ENCODE measurements at places on chromosomes 2 and 18. TPM values are rescaled to one million over a fixed set of nuclear protein-coding genes. Genes with fewer than 3 reads are reported as not detected.

Gene PID1
- total RNA-seq = 3.0 TPM

Gene CRYGD
- total RNA-seq = not detected

Gene PIEZO2
- total RNA-seq = 0.58 TPM

Gene PLGLB1
- 1.1 TPM for total RNA-seq

Gene NHEJ1
- 15.0 TPM for total RNA-seq

Gene TRIM43
- total RNA-seq = not detected

Gene EPG5
- 4.3 TPM for total RNA-seq

Gene RHBDD1
- 10.6 TPM for total RNA-seq

Gene CARF
- total RNA-seq = 1.3 TPM

Gene GPR155
- total RNA-seq = 0.29 TPM

Gene FSHR
- total RNA-seq = not detected

Gene ANKZF1
- 25.9 TPM for total RNA-seq

Gene OR6B2
- not detected for total RNA-seq

Gene IL1RL2
- total RNA-seq = not detected

Gene SLC1A4
- 10.9 TPM for total RNA-seq

Gene C2orf49
- total RNA-seq = 18.6 TPM

Gene GPN1
- total RNA-seq = 60.1 TPM

Gene MARCO
- total RNA-seq = 0.11 TPM

Gene BOLL
- not detected for total RNA-seq

Gene ZNF892
- not detected for total RNA-seq

Gene DSC3
- total RNA-seq = 1.8 TPM

Gene TSN
- total RNA-seq = 64.0 TPM

Gene VWA3B
- 0.43 TPM for total RNA-seq

Gene MERTK
- 1.9 TPM for total RNA-seq

Gene MYCN
- total RNA-seq = not detected

Gene HOXD13
- total RNA-seq = 0.34 TPM

Gene TOGARAM2
- total RNA-seq = 0.08 TPM

Gene TNFRSF11A
- 6.5 TPM for total RNA-seq

Gene CDK15
- not detected for total RNA-seq

Gene NOSTRIN
- total RNA-seq = 1.6 TPM

Gene GPR17
- not detected for total RNA-seq

Gene C2orf15
- 0.40 TPM for total RNA-seq

Gene FBXO41
- total RNA-seq = 5.0 TPM

Gene HOXD10
- total RNA-seq = 7.0 TPM

Gene STARD6
- not detected for total RNA-seq

Gene FAM117B
- total RNA-seq = 2.3 TPM

Gene MSTN
- total RNA-seq = not detected

Gene BBS5
- total RNA-seq = 5.6 TPM

Gene PSTPIP2
- 0.33 TPM for total RNA-seq

Gene APCDD1
- total RNA-seq = not detected

Gene ELOA2
- not detected for total RNA-seq

Gene CD28
- total RNA-seq = not detected

Gene B3GNT2
- total RNA-seq = 25.6 TPM

Gene GCFC2
- total RNA-seq = 18.5 TPM

Gene TTN
- total RNA-seq = 0.03 TPM

Gene TET3
- total RNA-seq = 6.0 TPM

Gene EML6
- total RNA-seq = 1.2 TPM

All from A549 treated with CpdA at 1 μM for 4 hours (cell line).